ENCODE measurements at places on chromosomes 4 and X. TPM values are rescaled to one million over a fixed set of nuclear protein-coding genes. Genes with fewer than 3 reads are reported as not detected.

DNA sequence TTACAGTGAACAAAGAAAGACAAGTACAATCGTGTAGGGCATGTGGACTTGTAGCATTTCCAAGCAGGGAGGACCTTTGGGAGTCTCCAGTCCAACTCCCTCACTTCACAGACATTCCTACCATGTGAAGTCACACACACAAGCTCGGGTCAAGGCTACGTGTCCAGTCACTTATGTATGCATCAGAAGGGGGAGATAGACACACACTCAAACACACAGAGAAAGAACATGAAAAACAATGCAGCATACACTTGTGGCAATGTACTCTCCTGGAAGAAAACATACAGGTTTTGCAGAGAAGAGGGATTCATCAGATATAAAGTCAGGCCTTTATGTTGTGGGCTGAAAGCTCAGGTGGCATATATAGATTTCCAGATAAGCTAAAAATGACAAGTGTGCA lies 136.1 kb upstream of the MID1 start:
- no peaks in the 10 kb centered on the region for H3K36me3 ChIP-seq
- H3K27ac ChIP-seq = no peak overlapping the region
- no peak for DNase-seq

ITGB1BP2 gene
- total RNA-seq = 0.99 TPM

DNA sequence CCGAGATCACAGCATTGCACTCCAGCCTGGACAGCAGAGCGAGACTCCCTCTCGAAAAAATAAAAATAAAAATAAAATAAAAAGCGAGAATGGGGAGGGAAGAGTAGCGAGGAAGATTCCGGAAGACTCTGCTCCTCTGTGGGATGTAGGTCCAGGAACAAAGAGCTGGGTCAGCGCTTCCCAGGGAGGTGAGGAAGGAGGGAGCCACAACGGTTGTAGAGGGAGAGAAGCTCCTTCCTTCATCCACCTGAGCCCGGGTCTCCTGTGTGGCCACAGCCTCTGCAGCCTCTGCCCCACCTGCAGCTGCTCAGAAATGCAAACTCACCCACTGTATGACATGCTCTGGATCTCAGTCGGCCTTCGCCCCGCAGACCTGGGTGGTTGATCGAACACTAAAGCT lies 3.8 kb upstream of the PPP2R3B start:
- no peaks in the 10 kb centered on the region for H3K4me1 ChIP-seq
- H3K27me3 ChIP-seq = no peaks in the 10 kb centered on the region
- no peak overlapping the region for H3K4me3 ChIP-seq

RTL3 gene
- not detected for total RNA-seq

DNA sequence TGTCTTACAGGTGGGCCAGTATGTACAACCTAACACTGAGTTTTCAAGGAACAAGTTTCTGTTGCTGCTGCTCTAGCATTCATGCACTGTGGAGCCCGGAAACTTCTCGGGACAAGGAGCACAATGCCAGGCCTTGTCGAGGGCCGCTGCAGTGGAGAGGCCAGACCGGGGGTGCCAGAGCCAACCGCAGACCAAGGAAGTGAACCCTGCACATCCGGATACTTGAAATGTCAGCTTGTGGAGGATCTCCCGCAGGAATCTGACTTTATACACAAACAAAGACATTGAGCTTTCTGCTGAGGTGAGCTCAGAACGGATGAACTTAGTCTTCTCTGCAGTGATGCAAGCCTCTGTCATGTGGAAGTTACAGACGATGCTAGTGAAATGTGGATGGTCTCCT lies 99.5 kb downstream of the ZNF827 start:
- no peak for DNase-seq
- no peaks in the 10 kb centered on the region for H3K4me1 ChIP-seq
- no peak overlapping the region for H3K4me3 ChIP-seq
- H3K27me3 ChIP-seq = no peaks in the 10 kb centered on the region

CT83 gene
- not detected for total RNA-seq

DNA sequence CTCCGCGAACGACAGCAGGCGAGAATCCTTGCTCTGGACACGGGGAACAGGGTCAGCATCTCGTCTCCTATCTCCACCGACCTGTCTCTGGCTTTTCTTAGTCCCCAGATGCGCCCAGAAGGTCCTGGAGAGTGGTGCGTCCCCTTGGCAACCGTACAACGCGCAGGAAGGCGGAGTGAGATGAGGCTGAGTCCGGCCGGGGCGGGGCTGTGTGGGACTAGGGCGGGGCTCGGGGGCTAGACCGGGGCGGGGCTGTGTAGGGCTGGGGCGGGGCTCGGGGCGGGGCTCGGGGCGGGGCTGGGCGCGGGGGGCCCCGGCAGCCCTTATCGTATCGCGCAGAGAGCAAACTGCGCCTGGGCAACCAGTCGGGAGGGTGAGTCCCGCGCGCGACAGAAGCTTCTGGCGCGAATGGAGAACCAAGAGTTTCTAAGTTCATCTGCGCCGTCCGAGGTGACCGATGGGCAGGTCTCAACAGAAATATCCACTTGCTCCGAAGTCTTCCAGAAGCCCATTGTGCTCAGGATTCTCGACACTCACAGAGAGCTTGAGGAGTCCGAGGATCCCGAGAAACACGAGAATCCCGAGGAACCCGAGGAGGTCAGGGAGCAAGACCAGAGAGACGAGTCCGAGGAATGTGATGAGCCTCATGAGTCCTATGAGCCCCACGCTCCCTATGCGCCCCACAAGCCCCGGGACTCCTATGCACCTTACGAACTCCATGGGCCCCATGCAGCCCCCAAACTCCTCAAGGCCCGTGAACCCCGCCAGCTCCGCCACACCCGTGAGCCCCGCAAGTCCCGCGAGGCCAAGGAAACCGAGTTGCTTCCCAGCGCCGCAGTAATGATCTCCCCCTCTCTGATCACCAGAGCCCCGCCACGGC lies 24.9 kb downstream of the ARL9 start:
- H3K27ac ChIP-seq = no peak overlapping the region
- DNase-seq = peak; percentile 94
- H3K4me1 ChIP-seq = no peaks in the 10 kb centered on the region
- H3K4me3 ChIP-seq = peak overlapping the region; percentile 72
- peaks cover 75% of the 10 kb centered on the region for H3K27me3 ChIP-seq

ZXDB gene
- 9.7 TPM for total RNA-seq

GRCh38 chr4:32117693-32118092 lies 1397.5 kb downstream of the PCDH7 start:
- H3K4me1 ChIP-seq = no peaks in the 10 kb centered on the region
- H3K27ac ChIP-seq = no peak overlapping the region
- DNase-seq = peak; percentile 7
- H3K27me3 ChIP-seq = no peaks in the 10 kb centered on the region
- H3K36me3 ChIP-seq = no peaks in the 10 kb centered on the region

DNA sequence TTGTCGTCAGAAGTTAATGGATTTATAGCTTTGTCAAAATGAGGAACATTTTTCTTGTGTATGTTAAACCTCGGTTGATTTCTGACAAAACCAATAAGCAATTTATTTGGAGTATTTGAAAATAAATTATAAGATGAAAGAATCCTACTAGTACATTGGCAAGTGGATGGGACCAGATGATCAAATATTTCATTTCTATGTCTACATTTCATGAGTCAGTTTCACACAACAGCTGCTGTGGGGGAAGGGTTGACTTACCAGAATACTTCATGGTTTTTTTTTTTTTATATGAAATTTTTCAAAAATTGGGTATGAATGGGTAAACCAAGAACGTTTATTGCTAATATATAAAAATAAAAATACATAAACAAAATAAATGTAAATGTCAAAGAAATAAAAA lies 39.4 kb downstream of the RAPGEF2 start:
- peaks cover 14% of the 10 kb centered on the region for H3K4me1 ChIP-seq
- no peaks in the 10 kb centered on the region for H3K36me3 ChIP-seq
- no peak overlapping the region for H3K4me3 ChIP-seq
- no peak for DNase-seq

RNF175 gene
- total RNA-seq = 34.6 TPM

DNA sequence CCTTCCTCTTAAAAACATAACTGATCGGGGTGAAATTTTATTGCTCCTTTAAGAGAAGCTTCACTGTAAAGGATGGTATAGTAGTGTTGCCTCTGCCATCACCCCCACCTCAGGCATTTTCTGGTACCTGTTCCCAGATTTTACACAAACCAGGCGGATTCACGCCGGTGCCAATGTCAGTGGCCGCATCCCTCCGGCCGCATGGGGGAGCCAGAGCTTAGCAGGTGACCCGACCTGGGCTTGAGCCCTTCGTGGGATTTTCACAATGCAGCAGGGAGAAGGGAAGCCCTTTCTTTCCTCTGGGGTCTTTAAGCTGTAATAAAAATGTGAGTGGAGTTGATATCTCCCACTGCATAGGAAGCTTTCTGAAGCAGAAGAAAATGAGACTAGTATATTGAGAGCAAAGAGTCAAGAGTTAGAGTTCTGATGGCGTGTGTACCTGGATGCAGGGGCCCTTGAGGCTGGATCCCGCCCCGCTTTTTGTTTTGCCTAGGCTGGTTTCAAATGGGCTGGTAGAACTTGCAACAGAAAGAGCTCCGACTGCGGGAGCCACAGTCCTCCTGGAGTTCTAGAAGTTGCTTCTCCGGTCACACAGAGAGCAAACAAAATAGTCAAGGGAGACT lies 59.4 kb downstream of the POLR2B start:
- H3K27ac ChIP-seq = no peak overlapping the region
- peak overlapping the region; percentile 34 for H3K4me3 ChIP-seq
- DNase-seq = peak; percentile 82
- no peaks in the 10 kb centered on the region for H3K36me3 ChIP-seq
- no peaks in the 10 kb centered on the region for H3K27me3 ChIP-seq

CFI gene
- total RNA-seq = not detected

DNA sequence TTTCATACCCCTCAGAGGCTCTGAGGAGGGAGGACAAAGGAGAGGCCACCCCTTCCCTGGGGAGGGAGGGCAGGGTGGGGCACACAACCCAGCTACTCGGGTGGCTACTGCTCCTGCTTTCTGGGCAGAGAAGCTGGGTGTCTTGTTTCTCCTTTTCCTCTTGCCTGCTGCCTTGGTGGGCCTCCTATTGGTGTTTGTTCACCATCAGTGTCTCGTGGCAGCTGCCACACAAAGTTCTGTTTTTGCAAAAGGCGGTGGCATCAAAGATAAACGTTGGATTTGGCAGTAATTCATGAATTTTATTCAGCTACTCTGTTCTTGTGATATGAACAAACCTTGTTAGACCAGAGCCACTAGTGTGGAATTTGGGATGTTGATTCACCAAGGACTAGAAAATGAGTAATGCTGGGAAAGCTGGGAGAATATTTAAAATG lies 153.0 kb upstream of the SCML1 start:
- peaks cover 3% of the 10 kb centered on the region for H3K4me1 ChIP-seq
- no peak overlapping the region for H3K27ac ChIP-seq
- no peak for DNase-seq
- H3K4me3 ChIP-seq = no peak overlapping the region

JAKMIP1 gene
- total RNA-seq = 5.1 TPM

RAPGEF2 gene
- 70.4 TPM for total RNA-seq

ANOS1 gene
- total RNA-seq = 31.3 TPM

GRCh38 chr4:37687194-37687562 lies 1.0 kb upstream of the RELL1 start:
- peaks cover 17% of the 10 kb centered on the region for H3K27me3 ChIP-seq
- H3K27ac ChIP-seq = no peak overlapping the region
- peaks cover 12% of the 10 kb centered on the region for H3K4me1 ChIP-seq
- peak overlapping the region; percentile 46 for H3K4me3 ChIP-seq
- peak; percentile 18 for DNase-seq

DNA sequence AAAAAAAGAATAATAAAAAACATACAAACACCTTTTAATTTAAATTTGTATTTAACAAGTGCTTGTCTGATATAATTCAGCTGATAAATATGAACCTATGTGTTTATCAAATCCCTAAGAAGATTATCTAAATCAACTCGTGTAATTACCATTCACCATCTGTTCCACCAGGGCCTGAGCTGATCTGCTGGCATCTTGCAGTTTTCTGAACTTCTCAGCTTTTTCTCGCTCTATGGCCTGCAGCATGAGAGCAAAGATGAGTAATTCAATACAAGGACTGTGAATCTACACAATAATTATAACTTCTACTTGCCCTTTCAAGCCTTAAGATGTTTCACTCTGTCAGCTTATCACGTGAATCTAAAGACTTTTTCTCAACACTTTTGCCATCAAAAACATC lies 709.7 kb downstream of the DMD start:
- no peaks in the 10 kb centered on the region for H3K27me3 ChIP-seq
- no peak overlapping the region for H3K27ac ChIP-seq
- DNase-seq = no peak
